ENCODE measurements at places on chromosomes 11 and 22.

DNA sequence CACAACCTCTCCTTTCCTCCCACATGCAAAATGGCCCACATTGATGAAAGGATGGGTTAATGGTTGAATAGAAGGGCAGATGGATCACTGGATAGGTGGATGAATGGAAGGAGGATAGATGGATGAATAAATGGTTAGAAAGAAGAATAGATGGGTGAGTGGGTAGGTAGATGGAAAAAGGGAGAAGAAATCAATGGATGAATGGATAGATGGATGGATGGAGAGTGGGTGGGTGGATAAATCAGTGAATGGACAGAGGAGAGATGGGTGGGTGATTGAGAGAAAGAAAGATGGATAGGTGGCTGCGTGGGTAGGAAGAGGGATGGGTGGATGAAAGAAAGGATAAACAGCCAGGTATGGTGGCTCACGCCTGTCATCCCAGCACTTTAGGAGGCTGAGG lies 1.2 kb downstream of the SEC14L3 start:
- DNase-seq, result no peak

DNA sequence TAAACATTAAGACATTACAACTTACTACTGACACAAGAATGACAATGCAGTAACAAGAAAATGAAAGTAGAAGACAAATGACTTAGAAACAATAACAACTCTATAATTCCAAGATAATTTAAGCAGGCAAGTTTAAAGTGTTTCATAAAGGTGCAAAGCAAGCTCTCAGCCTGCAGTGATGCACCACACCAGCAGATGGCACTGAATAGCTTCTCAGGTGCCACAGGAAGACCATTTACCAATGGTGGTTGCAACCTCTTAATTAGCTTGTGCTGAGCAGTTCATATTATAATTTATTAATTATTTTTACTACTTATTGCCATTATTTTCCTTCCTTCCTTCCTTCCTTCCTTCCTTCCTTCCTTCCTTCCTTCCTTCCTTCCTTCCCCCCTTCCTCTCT lies 60.6 kb downstream of the NXPE2 start:
- DNase-seq, result no peak

- no peak for DNase-seq
Measured at GRCh38 chr11:125504580-125504979, 8.5 kb upstream of the FEZ1 start.

- no peak for DNase-seq
Measured at GRCh38 chr22:43313890-43314474, 29.2 kb downstream of the SCUBE1 start.

GRCh38 chr22:19965771-19966709 lies 24.4 kb upstream of the TXNRD2 start:
- DNase-seq, result no peak

DNA sequence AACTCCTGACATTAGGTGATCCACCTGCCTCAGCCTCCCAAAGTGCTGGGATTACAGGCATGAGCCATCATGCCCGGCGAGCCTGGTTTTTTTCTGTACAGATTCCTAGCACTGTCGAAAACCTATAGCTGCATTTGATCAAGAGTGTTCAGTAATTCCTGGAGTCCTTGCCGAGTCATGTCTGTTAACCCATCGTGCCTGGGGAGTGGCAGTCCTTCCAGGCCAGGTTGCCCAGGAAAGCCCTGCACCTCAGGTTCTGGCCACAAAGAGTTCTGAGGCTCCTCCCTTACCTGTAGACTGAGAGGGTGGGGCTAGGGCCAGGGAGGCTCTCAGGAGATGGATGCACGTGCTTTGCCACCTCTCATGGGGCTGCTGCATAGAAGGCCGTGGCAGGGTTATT lies 17.0 kb downstream of the YDJC start:
- DNase-seq, result no peak

- no peak for DNase-seq
Measured at GRCh38 chr11:79963856-79964645, 523.2 kb upstream of the TENM4 start.

- no peak for DNase-seq
Measured at GRCh38 chr11:1868636-1869291, 15.9 kb downstream of the LSP1 start.

GRCh38 chr11:14698771-14699170 lies 55.2 kb downstream of the PDE3B start:
- DNase-seq, result no peak

- DNase-seq, result no peak
Measured at GRCh38 chr22:28813772-28814518, 13.6 kb upstream of the XBP1 start.

DNA sequence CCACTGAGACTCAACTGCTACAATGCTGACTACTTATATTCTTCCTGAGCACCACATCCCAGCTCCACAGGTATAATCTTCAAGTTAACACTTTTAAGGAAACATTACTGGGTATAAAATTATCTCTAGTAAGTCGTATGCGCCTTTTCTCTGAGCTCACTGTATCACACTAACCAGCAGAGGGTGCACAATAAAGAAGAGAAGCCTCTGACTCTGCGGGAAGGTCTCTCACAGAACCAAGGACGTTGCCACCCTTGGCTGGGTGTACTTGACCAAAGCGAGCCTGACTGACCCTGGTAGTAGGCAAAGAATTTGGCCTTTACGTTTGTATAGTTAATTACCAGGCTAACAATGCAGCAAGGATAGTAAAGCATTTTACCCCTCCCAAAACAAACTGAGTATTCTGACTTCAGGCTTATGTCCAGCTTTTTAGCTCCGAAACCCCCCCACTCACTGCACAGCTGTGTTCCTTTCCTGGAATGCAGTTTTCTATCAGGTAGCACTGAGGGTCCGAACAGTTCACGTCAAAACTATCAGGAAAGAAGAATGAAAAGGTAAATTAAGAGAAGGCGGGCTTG lies at the start of gene BTBD18:
BTBD18 (minus strand) TSS at position 144 of the 578 bp plus-strand sequence. CDS start 631 bp downstream, outside the sequence.
- no peak for DNase-seq

GRCh38 chr11:19160847-19161246 lies 40.9 kb downstream of the CSRP3 start:
- no peak for DNase-seq

- DNase-seq, result no peak
Measured at GRCh38 chr22:21931056-21931455, 21.6 kb downstream of the PPM1F start.

DNA sequence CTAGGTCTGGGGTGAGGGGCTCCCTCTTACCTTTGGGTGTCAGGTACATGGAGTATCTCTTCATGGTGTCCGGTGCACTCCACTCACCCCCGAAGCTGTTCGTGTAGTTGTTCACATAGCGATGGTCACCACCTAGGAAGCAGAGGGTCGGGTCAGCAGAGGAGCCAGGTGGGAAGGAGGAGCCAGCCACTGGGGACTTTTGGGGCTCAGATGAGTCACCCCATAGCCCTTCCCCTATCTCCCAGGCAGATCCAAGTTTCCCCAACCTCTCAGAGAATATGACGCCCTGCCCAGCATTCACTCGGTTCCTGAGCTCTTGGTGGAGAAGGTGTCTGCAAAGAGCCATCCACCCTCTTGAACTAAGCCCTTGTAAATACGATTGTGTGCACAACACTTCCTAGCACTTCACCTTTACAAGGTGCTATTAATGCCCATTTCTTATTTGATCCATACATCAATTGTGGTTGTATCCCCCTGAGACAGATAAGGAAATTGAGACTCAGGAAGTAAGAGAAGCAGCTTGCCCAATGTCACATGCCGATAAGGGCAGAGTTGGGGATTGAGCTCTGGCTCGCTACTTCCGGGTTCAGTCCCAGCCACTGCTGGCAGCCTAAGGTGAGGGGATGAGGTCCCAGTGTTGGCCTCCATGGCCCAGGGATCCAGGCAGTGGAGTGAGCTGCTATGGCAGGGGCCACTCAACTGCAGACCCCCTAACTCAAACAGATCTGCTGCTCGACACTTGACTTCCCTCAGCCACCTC lies 14.8 kb downstream of the TRIM29 start:
- DNase-seq, result no peak

GRCh38 chr11:1875093-1875850 lies 16.4 kb downstream of the PRR33 start:
- no peak for DNase-seq

DNA sequence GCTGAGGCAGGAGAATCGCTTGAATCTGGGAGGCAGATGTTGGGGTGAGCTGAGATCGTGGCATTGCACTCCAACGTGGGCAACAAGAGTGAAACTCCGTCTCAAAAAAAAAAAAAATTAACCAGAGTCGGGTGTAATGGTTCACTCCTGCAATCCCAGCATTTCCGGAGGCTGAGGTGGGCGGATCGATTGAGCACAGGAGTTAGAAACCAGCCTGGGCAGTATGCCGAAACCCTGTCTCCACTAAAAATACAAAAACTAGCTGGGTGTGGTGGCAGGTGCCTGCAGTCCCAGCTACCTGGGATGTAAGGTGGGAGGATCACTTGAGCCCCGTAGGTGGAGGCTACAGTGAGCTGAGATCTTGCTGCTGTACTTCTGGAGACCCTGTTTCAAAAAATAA lies 1.5 kb downstream of the RANGAP1 start:
- DNase-seq, result no peak

DNA sequence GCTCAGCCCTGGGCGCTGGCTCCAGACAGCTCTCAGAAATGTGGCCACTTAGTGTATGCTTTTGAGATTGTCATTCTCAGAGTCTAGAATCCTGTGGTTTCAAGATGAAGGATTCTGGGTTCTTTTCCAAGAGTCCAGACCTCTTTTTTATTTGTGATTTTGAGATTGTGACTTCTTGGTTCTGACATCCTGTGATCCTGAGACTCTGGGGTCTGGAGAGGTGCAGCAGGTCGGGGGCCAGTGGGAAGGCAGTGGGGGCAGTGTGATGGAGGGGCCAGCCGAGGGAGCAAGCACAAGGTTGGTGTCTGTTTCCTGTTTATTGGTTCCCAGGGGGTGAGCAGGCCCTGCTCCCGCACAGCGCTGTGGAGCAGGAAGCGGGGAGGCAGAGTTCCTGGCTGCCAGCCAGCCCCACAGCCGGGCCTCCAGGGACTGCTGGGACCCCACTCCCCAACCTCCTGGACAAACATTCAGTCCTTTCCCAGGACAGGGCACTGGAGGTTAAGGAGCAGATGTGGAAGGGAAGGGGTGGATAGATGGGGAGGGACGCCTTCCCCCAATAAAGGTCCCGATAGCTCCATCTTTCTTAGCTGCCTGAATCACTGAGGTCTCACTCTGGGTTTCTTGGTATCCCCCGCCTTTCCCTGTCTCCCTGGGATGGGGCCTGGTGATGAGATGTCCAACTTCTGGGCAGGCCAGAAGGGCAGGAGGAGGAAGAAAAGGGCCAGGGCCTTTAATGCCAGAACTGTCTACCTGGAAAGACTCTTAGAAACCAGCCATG lies 13.7 kb downstream of the ARHGEF17 start:
- no peak for DNase-seq

- no peak for DNase-seq
Measured at GRCh38 chr11:102494216-102494615, 36.3 kb downstream of the MMP7 start.

DNA sequence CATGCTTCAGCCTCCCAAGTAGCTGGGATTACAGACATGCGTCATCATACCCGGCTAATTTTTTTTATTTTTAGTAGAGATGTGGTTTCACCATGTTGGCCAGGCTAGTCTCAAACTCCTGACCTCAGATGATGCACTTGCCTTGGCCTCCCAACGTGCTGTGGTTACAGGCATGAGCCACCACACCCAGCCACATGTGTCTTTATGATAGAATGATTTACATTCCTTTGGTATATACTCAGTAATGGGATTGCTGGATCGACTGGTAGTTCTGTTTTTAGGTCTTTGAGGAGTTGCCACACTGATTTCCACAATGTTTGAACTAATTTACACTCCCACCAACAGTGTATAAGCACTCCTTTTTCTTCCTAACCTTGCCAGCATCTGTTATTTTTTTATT lies 276.2 kb downstream of the METTL15 start:
- DNase-seq, result no peak

- DNase-seq, result peak; percentile 57
Measured at GRCh38 chr11:288478-289397, at the start of gene PGGHG. TSS of gene PGGHG (plus strand) at chr11:289126. CDS start at chr11:289817, 691 bp downstream.

DNA sequence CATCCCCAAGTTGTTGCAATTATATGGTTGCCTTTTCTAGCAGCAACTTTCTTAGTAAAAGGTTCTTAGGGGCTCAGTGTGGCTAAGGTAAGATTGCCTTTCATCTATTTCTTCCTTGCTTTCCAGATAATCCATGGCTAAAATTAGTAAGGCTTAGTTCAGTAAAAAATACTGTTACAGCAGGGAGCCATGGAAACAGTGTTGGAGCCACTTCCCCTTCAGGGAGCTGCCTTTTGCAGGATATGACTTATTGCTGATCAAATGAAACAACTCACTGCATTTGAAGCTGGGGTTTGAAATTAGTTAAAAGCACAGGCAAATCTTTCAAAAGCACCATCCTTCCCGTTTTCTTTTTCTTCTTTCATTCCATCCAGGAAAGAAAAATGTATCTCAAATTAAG lies 184.3 kb downstream of the C11orf87 start:
- no peak for DNase-seq

Measured in activated gamma-delta T cell (primary cell).